ENCODE measurements at places on chromosomes 5 and 9.

DNA sequence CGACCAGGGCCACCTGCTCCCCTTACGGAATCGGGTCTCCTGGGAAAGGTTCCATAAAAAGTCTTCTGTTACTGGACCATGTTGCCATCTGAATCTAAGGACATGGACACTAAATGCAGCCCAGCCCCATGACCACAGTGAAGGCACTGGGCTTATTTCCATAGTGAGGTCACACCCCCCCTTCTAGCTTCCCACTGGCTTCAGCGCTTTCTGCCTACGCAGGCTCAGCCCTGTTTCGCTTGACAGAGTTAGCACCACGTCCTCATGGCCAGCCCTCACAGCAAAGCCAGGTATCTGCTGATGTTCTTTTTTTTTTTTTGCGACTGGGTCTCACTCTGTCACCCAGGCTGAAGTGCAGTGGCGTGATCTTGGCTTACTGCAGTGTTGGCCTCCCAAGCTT, 14.1 kb downstream of the UCK1 start:
- peaks cover 18% of the 10 kb centered on the region for H3K4me1 ChIP-seq
- no peak overlapping the region for H3K4me3 ChIP-seq
- no peaks in the 10 kb centered on the region for H3K36me3 ChIP-seq
- DNase-seq = no peak

- no peak overlapping the region for H3K27ac ChIP-seq
- no peaks in the 10 kb centered on the region for H3K27me3 ChIP-seq
- H3K36me3 ChIP-seq = no peaks in the 10 kb centered on the region
- H3K4me1 ChIP-seq = no peaks in the 10 kb centered on the region
- no peak overlapping the region for H3K4me3 ChIP-seq
Measured at GRCh38 chr5:171295801-171296200, 13.2 kb upstream of the TLX3 start.

DNA sequence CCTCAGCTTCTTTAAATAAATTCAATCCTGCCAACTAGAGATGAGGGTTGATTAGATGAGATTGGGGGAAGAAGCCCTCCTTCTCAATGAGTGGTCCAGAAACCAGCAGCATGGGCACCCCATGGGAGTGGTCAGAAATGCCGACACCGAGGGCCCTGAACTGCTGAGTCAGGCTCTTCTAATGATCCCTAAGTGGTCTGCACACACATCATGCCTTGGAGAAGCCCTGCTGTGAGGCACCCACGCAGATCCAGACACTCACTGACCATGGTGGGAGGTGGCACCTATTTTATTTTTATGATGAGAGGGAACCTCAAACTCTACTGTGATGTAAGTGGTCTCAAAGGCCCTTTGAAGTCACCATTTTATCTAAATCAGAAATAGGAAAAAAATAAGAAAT, 72.3 kb upstream of the BOD1 start:
- H3K36me3 ChIP-seq = no peaks in the 10 kb centered on the region
- peaks cover 30% of the 10 kb centered on the region for H3K4me1 ChIP-seq
- no peak overlapping the region for H3K4me3 ChIP-seq
- no peak overlapping the region for H3K27ac ChIP-seq

DNA sequence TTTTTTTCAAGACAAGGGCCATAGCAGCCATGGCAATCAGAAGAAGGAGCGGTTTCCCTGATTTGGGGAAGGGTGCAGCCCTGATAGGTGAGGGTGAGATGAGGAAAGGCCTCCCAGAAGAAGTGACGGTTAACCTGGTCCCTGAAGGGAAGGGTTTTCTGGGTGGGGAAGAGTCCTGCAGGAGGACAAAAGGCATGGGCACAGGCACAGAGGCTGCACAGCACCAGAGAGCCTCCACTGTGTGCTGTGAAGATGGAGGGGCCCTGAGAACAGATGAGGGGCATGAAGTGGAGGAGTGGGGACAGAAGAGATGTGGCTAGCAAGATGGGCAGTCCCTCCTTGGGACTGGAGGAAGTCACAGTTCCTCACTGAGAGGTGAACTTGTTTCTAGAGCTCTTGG, 46.3 kb upstream of the CXCL14 start:
- H3K36me3 ChIP-seq = no peaks in the 10 kb centered on the region
- DNase-seq = no peak
- H3K4me1 ChIP-seq = no peaks in the 10 kb centered on the region
- no peak overlapping the region for H3K27ac ChIP-seq
- H3K4me3 ChIP-seq = no peak overlapping the region
- H3K27me3 ChIP-seq = no peaks in the 10 kb centered on the region

- no peak overlapping the region for H3K4me3 ChIP-seq
- H3K27ac ChIP-seq = no peak overlapping the region
- H3K27me3 ChIP-seq = no peaks in the 10 kb centered on the region
- DNase-seq = no peak
Measured at GRCh38 chr5:56432321-56432720, 199.2 kb upstream of the ANKRD55 start.

Measured in B cell (primary cell).